ENCODE measurements at places on chromosomes 5 and 9. TPM values are rescaled to one million over a fixed set of nuclear protein-coding genes. Genes with fewer than 3 reads are reported as not detected.

The BRD8 gene
- 77.8 TPM for total RNA-seq

DNA sequence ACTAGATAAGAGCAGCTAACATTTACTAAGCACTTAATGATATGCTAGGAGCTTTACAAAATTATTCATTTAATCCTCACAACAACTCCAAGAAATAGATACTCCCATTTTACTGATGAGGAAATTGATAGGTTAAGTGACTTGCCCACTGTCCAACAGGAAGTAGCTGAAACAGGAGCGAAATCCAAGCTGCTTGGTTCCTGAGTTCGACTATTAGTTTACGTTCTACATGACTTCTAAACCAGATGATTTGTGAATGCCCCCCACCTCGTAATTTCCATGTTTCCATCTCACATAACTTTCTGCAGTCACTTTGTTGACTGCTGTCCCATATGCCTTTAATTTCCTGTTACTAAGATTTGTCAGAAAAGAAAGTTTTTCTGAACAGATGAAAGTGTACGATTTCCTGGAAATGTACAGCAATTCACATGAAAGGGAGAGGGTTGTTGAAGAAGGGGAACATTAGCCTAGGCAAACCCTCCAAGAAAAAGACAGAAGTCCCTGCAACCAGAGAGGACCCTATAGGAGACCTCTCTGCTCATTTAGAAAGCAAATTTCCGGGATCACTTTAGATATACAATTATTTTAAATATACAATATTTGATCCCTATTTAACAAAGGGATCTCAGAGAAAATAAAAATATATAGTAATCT is 279.1 kb upstream of the EFNA5 start:
- H3K4me1 ChIP-seq = no peaks in the 10 kb centered on the region
- no peaks in the 10 kb centered on the region for H3K27me3 ChIP-seq
- peaks cover 6% of the 10 kb centered on the region for H3K36me3 ChIP-seq
- no peak overlapping the region for H3K4me3 ChIP-seq
- no peak overlapping the region for H3K27ac ChIP-seq
- no peak for DNase-seq

DNA sequence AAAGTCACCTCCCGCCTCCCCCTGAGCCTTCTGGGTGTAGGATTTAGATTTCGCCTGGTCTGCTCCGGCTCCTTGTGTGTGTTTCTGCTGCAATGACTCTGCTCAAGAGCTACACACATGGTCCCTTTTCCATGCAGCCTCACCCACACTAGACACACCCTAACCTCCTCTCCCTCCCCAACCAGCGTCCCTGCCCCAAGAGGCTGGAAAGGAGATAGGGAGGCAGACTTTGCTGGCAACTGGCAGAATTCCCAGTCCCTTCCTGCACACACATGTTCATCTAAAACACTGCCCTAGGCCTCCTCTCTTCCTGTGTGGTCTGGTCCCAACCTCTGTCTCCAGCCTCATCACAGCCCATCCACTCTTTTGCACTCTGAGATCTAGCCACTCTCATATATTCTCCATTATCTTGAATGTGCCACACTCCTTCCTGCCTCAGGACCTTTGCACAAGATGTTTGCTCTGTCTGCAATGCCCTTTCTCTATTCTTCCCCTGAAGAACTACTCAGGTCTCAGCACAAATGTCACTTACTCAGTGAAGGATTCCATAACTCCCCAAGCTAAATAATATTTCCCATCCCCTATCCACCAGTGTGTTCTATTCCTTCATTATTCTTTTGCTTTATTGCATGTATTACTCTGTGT is 253.8 kb downstream of the CDK5RAP2 start:
- no peak overlapping the region for H3K27ac ChIP-seq
- peaks cover 9% of the 10 kb centered on the region for H3K27me3 ChIP-seq
- no peak for DNase-seq
- H3K4me1 ChIP-seq = peaks cover 2% of the 10 kb centered on the region
- no peaks in the 10 kb centered on the region for H3K36me3 ChIP-seq

The ENTREP1 gene
- total RNA-seq = not detected

GRCh38 chr5:179368806-179369529 is 23.7 kb upstream of the ADAMTS2 start:
- no peak for DNase-seq
- no peak overlapping the region for H3K4me3 ChIP-seq
- H3K27me3 ChIP-seq = peaks cover 6% of the 10 kb centered on the region
- no peaks in the 10 kb centered on the region for H3K4me1 ChIP-seq
- H3K27ac ChIP-seq = no peak overlapping the region
- no peaks in the 10 kb centered on the region for H3K36me3 ChIP-seq

DNA sequence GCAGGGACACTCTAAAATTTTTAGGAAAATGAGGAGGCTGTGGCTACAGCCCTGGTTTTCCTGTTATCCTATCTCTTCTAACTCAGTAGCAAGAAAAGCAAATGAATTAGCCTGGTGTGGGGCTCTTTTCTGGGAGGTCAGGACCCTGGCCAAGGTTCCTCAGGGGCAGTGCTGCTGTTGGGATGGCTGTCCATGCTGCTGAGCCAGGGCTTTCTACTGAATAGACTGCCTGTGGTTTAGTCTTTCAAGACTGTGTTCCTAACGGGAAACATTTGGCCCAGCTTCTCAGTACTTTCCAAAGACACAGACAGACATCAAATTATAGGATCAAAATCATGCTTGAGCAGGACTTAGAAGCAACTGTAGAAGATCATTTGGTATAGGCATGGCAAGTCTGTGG is 18.1 kb downstream of the TNC start:
- H3K36me3 ChIP-seq = no peaks in the 10 kb centered on the region
- no peak overlapping the region for H3K4me3 ChIP-seq
- no peak for DNase-seq
- no peaks in the 10 kb centered on the region for H3K4me1 ChIP-seq

The IFNK gene
- total RNA-seq = not detected

- H3K36me3 ChIP-seq = peaks cover 5% of the 10 kb centered on the region
- H3K4me3 ChIP-seq = peak overlapping the region; percentile 41
- H3K27me3 ChIP-seq = no peaks in the 10 kb centered on the region
- peaks cover 75% of the 10 kb centered on the region for H3K4me1 ChIP-seq
Observed at GRCh38 chr5:56612759-56613158, 202.6 kb upstream of the MAP3K1 start.

- H3K4me1 ChIP-seq = no peaks in the 10 kb centered on the region
- no peaks in the 10 kb centered on the region for H3K36me3 ChIP-seq
- no peaks in the 10 kb centered on the region for H3K27me3 ChIP-seq
- no peak for DNase-seq
Observed at GRCh38 chr5:81163651-81164050, 69.5 kb upstream of the CKMT2 start.

DNA sequence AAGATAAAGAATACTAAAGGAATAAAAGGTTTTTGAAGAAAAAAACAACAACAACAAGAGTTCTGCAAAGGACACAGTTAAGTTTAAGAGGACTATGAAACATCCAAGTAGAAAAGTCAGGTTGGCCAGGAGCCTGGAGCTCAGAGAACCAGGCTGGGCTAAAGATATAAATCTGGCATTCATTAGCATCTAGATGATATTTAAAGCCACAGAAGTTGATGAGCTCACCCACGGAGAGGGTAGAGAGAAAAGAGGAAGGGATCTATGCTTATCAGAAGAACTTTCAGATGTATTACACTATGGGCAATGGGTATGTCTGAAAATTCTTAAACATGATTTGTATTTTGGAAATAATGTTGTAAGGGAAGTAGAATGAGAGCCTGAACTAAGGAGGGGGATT is 9.9 kb downstream of the MIER3 start:
- no peak for DNase-seq
- H3K4me3 ChIP-seq = no peak overlapping the region
- peaks cover 79% of the 10 kb centered on the region for H3K36me3 ChIP-seq
- H3K4me1 ChIP-seq = no peaks in the 10 kb centered on the region
- no peak overlapping the region for H3K27ac ChIP-seq

The RALGPS1 gene
- total RNA-seq = 21.7 TPM

DNA sequence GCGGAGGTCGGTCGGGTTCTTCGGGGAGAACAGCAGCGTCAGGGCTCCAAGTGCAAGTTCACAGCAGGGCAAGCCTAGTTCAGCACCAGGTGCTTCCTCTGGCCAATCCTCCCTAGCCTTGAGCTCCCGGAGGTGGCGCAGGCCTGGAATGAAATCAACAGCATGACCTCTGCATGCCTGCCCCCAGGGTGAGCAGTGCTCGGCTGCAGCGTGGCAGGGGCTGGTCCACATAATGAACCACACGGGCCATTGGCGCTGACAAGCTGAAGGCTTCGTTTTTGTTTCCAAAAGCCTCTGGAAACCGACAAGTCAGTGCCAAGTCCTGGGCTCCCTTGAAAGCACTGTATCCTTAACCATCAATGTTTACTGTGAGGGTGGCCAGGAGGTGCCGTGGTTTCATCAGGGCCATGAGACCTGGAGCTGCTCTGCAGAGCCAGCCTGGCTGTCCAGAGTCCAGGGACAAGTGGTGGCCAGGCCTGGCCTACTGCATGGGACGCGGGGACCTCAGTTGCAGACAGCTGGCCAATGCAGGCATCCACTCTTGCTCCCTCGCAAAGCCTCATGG is 2.1 kb upstream of the INPP5E start:
- peaks cover 56% of the 10 kb centered on the region for H3K36me3 ChIP-seq
- peaks cover 20% of the 10 kb centered on the region for H3K4me1 ChIP-seq
- H3K27ac ChIP-seq = no peak overlapping the region

DNA sequence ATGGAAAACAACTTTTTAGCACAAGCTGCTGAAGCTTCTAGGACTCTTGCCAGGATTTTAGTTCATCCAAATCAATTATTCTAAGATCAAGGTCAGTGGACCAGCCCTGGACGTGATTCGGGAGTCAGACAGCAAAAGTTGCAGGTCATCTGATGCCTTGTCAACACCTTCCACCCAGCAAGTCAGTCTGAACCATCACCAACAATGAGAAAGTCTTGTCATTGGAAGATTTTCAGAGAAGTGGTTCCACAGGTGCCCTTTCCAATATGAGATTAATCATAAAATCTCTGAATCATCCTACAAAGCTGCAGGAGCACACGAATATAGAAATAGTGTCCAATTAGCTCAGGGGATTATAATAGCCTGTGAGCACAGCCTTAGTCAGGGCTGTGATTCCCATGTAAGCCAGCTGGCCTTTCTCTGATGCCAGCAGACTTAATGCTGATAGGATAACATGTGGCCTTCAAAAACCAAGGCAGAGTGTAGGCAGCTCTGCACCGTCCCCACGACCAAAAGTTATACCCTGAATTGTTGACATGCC is 445.0 kb upstream of the TRPC7 start:
- H3K36me3 ChIP-seq = no peaks in the 10 kb centered on the region
- H3K27me3 ChIP-seq = no peaks in the 10 kb centered on the region

GRCh38 chr9:89721971-89722530 is 117.2 kb downstream of the GADD45G start:
- H3K27ac ChIP-seq = no peak overlapping the region
- no peak overlapping the region for H3K4me3 ChIP-seq
- no peak for DNase-seq
- no peaks in the 10 kb centered on the region for H3K36me3 ChIP-seq
- H3K4me1 ChIP-seq = peaks cover 6% of the 10 kb centered on the region

DNA sequence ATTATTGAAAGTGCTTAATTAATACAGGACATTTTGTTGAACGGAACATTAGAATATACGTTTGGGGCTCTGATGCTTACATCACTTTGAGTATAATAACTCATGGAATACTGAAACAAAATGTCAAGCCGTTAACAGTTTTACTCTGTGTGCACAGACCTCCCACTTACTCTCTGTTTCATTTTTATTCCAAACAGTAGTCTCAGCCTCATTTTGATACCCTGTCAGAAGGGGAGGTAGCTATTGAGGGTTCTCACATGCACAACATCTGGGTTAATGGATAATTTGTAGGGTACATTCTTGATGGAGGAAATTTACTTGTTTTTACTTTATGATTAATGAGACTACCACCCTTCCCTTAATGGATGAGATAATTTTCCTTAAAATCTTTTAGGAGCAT is 59.0 kb downstream of the SCAMP1 start:
- no peak overlapping the region for H3K27ac ChIP-seq
- H3K4me3 ChIP-seq = no peak overlapping the region
- no peaks in the 10 kb centered on the region for H3K4me1 ChIP-seq
- DNase-seq = no peak

DNA sequence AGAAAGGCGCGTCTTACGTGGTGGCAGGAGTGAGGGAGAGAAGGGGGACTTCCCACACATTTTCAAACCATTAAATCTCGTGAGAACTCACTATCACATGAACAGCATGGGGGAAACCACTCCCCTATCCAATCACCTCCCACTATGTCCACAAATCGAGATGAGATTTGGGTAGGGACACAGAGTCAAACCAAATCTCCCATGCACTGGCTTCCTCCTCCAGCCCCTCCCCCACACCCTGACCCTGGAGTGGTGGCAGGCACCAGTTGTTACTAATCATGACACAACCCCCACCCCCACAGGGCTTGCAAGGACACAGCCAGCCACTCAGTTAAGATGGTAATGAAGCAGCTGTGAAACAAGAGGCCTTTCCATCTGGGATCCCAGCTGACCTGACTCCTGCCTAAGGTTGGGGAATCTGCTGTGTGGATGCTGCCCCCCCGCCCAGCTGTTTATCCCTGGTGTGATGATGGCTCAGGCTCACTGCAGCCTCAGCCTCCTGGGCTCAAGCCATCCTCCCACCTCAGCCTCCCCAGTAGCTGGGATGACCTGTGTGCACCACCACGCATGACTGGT is 57.1 kb upstream of the FUBP3 start:
- H3K27me3 ChIP-seq = peaks cover 25% of the 10 kb centered on the region
- H3K27ac ChIP-seq = no peak overlapping the region
- no peak for DNase-seq
- no peak overlapping the region for H3K4me3 ChIP-seq
- no peaks in the 10 kb centered on the region for H3K36me3 ChIP-seq

The TMEM232 gene
- total RNA-seq = 3.0 TPM

- no peaks in the 10 kb centered on the region for H3K36me3 ChIP-seq
- peaks cover 4% of the 10 kb centered on the region for H3K4me1 ChIP-seq
- H3K4me3 ChIP-seq = no peak overlapping the region
- no peak for DNase-seq
- H3K27ac ChIP-seq = no peak overlapping the region
Observed at GRCh38 chr5:82168294-82168693, 109.9 kb downstream of the RPS23 start.

- no peaks in the 10 kb centered on the region for H3K27me3 ChIP-seq
- H3K36me3 ChIP-seq = no peaks in the 10 kb centered on the region
- H3K27ac ChIP-seq = no peak overlapping the region
- no peak overlapping the region for H3K4me3 ChIP-seq
Observed at GRCh38 chr5:36250427-36250826, 8.7 kb upstream of the NADK2 start.

DNA sequence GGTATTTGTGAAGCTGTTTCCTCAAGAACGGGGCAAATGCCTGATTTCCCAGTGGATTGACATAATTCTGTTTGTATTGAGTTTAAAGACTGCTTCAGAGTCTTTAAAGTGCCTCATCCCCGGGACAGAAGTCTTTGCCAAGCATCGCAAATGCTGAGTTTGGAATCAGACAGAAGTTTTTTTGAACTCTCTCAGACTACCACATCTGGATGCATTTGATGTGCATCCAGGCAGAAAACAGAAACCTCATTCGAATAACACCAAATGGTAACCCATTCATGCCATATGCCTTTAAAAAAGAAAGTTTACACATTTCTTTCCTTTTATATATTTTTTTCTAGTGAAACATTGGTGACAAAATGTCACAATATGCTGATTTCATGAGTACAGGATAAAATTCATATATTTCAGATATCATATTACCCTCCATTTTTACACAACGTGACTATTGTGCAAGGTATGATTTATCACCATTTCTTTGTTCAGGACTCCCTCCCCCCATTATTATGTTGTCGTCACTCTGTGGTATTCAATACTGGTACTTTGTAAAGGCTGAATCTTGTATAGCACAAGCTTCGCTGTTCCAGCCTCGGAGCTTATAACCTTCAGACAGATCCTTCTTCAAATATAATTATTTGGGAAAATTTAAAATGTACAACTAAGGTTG is 91.1 kb downstream of the ZNF608 start:
- H3K27ac ChIP-seq = no peak overlapping the region
- no peak overlapping the region for H3K4me3 ChIP-seq
- no peaks in the 10 kb centered on the region for H3K27me3 ChIP-seq
- peaks cover 44% of the 10 kb centered on the region for H3K4me1 ChIP-seq
- no peaks in the 10 kb centered on the region for H3K36me3 ChIP-seq

The CER1 gene
- total RNA-seq = not detected
